ENCODE measurements at places on chromosomes 5 and 9.

- no peak for DNase-seq
Measured at GRCh38 chr5:140355546-140355945, 4.4 kb upstream of the SLC4A9 start.

DNA sequence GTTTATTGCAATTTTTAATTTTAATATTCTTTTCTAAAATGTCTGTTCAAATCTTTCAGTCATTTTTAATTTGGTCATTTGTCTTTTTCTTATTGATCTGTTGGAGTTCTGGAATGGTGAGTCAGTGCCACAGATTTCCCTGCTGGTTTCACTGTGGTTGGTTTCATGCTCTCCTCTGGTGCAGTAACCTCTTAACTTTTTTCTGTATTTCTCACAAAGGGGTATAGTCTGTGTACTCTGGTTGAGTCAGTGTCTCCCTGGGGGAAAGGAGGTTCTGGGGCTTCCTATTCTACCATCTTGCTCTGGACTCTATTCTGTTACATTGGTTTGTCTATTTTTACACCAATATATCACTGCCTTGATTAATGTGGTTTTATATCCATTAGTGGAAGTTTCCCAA is 178.8 kb downstream of the CSNK1G3 start:
- DNase-seq: no peak

- no peak for DNase-seq
Measured at GRCh38 chr9:106708475-106709146, 154.4 kb upstream of the ZNF462 start.

- no peak for DNase-seq
Measured at GRCh38 chr9:6076851-6077250, 61.4 kb upstream of the RANBP6 start.

GRCh38 chr9:127154390-127155191 is 32.2 kb upstream of the ANGPTL2 start:
- no peak for DNase-seq

DNA sequence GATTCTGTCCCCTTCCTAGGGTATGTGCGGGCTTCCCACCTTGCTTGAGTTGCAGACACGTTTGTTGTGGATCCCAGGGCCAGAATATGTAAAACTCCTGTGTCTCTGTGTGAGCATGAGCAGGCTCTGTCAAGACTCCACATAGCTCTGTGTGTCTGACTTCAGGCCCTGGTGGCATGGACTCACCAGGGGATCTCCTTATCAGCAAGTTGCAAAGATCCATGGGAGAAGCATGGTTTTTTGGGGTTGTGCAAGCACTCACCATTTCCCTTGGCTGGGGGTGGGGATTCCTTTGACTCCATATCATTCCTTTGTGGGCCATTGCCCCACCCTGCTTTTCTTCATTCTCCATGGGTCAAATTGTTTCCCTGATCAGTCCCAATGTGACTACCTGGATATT is 205.6 kb downstream of the TUSC1 start:
- DNase-seq: no peak

DNA sequence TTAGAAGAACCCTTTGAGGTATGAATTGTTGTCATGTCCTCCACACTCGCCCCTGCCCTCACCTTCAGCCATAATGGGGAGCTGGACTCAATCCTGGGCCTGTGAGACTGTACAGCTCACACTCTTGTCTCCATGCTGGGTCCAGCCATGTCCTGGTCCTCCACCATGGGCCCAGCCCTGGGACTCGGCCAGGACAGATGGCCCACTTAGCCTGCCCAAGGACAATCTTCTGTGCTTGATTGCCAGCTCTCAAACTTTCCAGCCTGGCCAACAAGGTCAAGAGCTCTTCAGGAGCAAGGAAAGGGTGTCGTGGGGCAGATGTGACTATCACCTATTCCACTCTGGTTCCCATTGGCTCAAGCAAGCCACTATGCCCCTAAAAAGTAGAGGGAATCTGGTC is 90.8 kb downstream of the HRH2 start:
- DNase-seq: no peak

DNA sequence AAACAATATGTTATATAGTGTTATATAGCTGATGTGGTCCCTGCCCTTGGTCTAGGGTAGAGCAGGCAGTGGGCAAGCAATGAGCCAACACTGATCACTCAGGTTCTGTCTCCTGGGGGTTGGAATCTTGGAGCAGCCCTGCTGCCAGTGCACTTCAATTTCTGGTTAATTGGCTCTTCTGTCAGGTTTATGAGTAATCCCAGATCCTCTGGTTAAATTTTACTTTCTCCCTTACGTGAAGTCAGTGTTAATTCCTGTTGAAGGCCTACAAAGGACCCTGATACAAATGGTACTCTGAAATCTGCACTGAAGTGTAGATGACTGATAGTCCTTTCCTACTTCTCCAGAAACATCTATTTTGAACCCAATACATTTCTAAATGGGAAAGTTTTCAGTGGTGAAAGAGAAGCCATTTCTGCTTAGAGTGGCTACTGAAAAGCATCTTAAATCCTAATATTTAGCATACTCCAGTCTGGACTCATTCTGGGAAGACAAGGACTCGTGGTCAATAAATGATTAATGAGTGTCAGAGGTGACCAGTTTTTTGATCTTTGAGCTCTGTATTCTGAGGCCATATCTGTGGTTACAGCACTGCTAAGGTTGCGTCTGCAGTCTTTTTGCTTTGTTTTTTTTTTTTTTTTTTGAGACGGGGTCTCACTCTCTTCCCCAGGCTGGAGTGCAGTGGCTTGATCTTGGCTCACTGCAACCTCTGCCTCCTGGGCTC is 442.4 kb downstream of the KIF4B start:
- no peak for DNase-seq

- DNase-seq: no peak
Measured at GRCh38 chr5:98419825-98420224, 353.6 kb upstream of the RGMB start.

GRCh38 chr5:148687427-148687826 is 33.1 kb upstream of the HTR4 start:
- DNase-seq: peak; percentile 3

GRCh38 chr5:180637962-180638680 is 11.3 kb downstream of the FLT4 start:
- peak; percentile 4 for DNase-seq

GRCh38 chr5:168601972-168602371 is 22.8 kb upstream of the PANK3 start:
- DNase-seq: no peak

GRCh38 chr5:10839118-10839517 is 78.1 kb upstream of the DAP start:
- DNase-seq: no peak

DNA sequence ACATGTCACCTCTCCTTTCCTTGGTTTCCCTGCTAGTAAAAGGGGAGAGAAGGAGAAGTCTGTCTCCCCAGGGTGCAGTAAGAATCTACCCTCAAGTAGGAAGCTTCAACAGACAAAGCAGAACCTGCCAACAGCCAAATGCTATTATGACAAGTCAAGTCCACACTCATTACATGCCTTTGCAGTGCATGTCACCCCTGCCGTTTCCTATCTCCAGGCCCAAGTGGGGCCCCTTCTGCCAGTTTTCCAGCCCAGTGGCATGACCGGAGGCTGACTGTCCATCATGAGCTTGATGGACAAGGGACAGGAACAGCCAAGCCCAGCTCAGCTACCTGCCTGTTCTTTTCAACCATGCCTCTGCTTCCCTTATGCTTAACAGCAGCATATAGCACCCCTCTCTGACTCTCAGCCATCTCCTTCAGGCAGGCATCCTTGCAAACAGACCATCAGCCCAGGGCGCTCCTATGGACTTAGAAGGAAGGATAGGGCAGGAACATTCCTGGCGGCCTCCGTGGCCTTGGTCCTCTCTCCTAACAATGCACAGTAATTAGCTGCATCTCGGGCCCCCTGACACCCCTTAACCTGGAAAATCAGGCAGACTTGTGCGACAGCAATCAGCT is 107.2 kb upstream of the RAD23B start:
- DNase-seq: no peak

DNA sequence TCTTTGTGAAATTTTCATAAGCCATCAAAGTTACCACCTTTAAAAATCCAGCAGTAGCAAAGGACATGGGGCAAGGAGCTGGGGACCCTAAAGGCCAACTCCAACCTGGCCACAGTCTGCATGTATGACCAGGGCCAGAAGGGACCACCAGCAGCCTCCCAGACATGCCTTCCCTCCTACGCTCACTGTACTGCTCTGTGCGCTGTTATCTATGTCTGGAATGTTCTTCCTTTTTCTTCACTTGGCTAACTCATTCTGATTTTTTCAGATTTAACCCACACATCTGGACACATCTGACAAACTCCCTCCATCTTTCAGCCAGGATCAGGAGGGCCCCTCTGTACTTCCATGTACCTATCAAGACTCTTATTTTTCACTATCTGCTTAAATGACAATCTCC is 47.6 kb upstream of the TRAF1 start:
- no peak for DNase-seq

DNA sequence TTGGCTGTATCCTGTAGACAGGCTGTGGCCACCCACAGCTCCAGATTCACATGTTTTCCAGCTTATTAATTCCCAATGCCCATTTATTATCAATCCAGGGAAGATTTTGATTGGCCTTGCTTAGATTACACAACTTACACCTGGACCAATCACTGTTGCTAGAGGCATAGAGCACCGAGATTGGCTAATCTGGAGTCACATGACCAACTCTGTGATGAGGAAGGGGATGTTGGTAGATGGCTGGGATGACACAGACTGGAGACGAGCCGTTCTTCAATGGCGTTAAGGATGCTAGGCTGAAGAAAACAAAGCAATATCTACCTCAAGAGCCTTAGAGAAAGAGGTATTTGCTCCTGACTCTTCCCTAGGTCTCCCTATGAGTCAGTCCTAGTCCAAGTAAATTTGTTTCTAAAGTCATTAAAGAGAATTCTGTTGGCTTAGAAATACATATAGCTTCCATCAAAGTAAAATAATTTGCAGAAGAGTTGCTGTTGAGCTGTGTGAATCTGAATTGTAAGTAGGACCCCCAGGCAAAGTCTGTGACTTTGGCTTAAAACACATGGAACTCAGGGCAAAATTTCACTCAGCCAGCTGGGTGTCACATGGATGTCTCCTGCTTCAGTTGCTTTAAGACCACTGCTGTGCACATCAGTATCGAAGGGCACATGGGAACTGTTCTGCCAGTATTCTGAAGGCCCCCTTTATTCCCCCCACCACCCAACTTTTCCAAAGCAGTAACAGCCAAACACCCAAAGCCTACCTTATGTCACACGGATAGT is 326.4 kb upstream of the KLF4 start:
- DNase-seq: no peak

GRCh38 chr5:150559701-150560100 is 51.8 kb downstream of the NDST1 start:
- DNase-seq: no peak

DNA sequence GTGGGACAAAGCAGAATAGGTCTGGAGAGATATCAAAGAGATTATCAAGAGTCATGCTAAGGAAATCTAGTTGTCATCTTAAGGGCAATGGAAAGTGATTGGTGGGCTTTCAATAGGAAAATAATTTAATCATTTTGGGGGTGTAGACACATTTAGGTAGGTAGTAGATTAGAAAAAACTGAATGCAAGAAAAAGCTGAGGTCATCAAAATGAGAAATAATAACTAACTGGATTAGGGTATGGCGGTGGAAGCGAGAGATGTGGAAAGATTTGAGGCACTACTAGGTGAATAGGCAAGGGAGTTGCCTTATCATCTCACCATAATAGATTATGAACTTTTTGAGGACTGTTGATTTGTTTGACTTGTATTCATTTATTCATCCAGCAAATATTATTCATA is 393.2 kb upstream of the ZNF608 start:
- DNase-seq: no peak

DNA sequence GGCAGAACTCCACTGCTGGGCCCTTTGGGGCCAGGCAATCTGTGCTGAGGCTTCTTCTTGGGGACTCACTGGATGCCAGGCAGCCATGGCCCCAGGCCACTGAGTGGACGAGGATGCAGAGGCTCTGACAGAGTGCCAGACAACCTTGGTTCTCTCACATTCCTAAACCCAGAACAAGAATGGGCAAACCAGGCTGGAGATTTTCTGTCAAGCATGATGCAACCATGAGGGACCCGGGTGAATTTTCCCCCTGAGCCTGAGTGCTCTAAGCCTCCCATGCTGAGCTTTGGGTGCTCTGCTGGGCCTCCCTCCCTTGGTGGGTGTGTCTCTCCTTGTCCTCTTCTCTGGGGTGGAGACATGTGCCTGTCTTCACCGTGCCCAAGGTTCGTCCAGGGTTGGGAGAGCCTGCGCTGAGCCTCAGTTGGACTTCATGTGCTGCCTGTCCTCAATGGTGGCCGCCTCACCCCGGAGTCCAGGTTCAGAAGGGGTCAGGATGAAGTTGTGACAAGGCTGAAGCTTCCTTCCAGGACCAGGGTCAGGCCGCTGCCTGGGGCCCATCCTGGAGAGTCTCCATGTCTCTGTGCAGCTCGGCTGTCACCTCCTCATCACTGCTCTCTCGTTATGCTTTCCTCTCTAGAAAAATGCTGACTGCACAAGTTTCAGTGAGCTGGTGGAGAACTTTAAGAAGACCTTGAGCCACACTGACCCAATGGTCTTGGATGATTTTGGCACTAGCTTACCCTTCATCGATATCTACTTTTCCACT is 24.1 kb downstream of the PITX1 start:
- DNase-seq: no peak

DNA sequence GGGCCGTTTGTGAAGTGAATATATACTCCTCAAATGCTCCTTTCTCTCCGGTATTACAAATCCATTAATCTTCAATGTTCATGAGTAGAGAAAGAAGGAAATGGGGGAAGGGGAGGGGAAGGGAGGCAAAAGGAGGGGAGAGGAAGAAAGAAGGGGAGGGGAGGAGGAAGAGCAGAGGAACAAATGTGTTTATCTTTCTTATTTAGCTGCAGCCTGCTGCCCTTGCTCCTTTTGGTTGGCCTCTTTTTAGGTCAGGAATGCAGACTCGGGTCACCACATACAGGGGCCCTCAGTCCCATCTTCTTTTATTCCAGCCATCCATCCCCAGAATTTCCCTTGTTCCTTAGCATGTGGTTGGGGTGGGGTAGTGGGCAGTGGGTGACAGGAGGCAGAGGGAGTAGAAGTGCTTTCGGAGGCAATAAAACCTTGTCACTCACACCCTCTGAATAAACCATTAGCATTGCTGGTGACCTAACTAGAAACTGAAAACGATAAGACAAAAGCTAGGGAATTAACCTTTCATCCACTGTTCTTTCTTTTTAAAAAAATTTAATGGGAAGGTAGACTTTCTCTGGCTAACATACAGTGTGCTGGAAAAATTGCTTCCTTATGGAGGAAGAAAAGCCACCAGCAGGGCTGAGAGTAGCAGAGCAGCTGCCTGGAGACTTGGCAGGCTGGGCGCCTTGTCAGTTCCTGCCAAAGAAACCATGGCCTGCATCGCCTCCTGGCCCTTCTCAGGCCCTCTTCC is 16.8 kb upstream of the PRLR start:
- no peak for DNase-seq

- DNase-seq: no peak
Measured at GRCh38 chr5:107615299-107615817, 55.4 kb downstream of the EFNA5 start.

DNA sequence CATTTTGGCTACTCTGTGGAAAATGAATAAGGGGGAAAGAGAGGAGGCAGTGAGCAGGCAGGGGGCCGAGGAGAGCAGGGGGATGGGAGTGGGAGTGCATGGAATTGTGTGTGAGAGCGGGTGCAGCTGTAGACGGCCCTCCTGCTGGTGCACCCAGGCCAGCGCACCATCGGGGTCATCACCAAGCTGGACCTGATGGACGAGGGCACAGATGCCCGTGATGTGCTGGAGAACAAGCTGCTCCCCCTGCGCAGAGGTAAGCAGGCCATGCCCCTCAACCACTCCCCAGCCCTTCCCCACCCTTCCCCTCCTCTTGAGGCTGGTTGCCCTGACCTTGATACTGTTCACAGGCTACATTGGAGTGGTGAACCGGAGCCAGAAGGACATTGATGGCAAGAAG is 16.7 kb downstream of the DNM1 start:
- DNase-seq: no peak

GRCh38 chr9:87763286-87763685 is 37.4 kb downstream of the CTSL start:
- no peak for DNase-seq
